ENCODE measurements at places on chromosomes 16 and 17.

- DNase-seq, result peak; percentile 69
These were observed 88.2 kb upstream of the FA2H start for GRCh38 chr16:74862743-74863244.

DNA sequence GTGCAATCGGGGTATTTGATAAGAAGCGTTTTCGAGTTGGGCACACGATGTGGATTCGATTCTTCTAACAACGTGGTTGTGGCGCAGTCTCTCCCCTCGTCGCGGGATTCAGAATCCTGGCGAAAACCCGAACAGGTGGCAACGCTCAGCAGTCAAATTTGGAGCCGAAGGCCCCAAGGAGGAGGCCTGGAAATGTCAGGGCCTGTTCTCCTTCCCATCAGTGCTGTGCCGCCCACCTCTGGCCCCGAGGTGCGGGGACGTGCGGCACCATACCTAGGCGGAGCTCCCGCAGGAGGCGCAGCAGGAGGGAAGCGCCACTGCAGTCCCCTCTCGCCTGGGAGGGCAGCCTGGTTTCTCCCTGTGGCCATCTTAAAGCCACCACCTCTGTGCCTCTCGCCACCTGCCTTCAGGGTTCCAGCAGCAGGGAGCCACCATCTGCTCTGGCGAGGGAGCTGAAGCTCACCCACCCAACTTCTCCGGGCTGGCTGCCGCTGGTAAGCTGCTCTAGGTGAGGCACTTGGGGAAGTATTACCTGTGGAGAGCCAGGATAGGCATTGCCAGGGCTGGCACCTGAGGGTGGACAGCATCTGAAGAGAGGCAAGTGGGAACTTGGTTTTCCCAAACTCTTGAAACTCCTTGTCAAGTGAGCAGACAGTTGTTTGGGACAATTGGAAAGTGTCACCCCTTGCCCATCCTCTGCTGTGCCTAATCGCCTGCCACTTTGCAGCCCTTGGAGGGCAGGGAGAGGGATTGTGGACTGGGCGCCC lies 2.6 kb upstream of the AATF start:
- no peak for DNase-seq

DNA sequence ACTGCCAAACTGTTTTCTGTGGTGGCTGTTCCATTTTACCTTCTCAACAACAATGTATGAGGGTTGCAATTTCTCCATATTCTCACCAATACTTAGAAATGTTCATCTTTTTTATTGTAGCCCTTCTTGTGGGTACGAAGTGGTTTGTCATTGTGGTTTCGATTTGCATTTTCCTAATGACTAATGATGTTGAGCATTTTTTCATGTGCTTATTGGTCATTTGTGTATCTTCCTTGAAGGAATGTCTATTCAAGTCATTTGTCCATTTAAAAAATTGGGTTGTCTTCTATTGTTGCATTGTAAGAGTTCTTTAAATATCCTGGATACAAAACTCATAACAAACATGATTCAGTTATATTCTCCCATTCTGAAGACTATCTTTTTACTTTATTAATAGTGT lies 47.5 kb upstream of the CCL2 start:
- DNase-seq, result no peak

- DNase-seq, result peak; percentile 73
These were observed 1.7 kb downstream of the ARHGDIA start for GRCh38 chr17:81869221-81870130.

GRCh38 chr17:45895304-45895968 lies 1.1 kb downstream of the MAPT start:
- DNase-seq, result peak; percentile 46

DNA sequence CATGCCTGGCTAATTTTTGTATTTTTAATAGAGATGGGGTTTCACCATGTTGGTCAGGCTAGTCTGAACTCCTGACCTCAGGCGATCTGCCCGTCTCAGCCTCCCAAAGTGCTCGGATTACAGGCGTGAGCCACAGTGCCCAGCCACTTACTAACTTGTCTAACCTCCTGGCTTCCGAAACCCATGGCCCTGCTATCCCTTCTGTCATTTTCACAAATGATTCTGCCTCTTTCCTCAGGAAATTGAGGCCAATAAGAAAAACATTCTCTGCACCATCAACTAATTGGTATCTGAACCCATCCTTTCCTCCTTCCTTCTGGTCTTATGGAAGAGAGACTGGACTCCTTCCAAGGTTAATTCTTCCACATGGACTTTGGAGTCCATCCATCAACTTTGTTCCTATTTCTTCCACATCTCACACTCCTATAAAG lies 27.9 kb upstream of the TNRC6A start:
- no peak for DNase-seq

DNA sequence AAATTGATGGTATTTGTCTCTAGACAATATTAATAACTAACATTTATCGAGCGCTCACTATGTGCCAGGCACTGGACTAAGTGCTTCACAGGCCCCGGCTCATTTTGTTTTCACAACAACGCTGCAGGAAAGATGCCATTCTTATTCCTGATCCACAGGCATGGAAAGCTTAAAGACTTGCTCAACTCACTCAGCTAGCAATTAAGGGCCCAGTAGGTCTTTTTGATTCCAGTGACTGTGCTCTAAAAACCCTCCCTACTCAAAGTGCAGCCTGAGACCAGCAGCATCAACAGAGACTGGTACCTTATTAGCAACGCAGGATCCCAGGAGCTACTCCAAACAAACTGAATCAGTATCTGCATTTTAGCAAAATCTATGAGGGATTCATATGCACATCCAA lies 35.3 kb downstream of the CUEDC1 start:
- DNase-seq, result no peak

GRCh38 chr16:4958510-4959438 lies 644 bp downstream of the SEC14L5 start:
- no peak for DNase-seq

DNA sequence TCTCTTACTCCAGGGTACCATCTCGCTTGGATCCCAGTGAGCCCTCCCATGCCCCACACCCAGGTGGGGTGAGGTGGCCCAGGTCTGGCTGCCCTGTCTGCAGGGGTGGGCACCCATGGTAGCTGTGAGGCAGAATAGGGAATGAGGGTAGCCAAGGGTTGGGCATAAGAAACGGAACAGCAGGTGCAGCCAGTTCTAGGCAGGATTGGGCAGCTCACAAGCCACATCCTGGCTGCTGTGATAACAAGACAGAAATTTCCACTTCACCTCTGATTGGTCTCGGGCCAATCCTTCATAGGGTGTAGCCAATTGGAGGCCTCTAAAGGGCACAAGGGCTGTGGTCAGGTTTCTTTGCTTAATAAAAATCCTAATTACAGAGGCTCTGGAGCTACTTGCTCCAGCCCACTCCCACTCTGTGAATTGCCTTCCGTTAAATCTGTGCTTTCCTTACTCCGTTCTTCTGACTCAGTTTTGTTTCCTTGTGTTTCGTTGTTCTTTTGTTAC lies 1.5 kb upstream of the ARHGDIG start:
- peak; percentile 49 for DNase-seq

DNA sequence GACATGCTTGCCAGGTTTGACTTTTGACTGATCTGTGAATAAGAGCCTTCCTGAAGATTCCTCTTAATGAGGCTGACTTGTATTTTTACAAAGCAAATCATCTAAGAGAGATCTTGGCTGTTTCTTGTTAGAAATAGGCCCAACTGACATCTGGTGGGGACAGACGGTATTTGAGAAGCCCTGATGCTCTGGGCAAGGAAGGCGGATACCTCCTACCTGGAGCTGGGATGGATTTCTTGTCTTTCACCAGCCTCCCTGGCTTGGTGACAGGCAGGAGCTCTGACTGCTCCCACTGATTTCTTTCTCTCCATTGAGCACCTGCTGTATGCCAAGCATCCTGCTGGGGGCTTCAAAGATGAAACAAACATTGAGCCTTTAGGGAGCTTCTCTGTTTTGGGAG lies 40.4 kb downstream of the AKAP1 start:
- no peak for DNase-seq

DNA sequence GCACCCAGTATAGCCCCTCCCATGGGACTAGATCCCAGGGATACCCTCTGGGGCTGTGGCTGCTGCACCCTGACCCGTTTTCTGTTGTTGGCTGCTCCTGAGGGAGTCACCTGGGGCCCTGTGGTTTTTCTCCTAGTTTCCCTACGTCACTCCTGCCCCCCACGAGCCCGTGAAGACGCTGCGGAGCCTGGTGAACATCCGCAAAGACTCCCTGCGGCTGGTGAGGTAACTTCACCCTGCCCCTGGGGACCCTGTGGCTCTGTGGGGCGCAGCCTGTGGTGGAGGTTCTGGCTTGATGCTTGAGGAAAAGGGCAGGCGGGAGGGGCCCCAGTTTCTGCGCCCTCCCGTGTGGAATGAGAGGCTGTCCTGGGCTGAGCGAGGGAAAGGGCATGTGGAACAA lies 27.2 kb downstream of the MGRN1 start:
- DNase-seq, result no peak

DNA sequence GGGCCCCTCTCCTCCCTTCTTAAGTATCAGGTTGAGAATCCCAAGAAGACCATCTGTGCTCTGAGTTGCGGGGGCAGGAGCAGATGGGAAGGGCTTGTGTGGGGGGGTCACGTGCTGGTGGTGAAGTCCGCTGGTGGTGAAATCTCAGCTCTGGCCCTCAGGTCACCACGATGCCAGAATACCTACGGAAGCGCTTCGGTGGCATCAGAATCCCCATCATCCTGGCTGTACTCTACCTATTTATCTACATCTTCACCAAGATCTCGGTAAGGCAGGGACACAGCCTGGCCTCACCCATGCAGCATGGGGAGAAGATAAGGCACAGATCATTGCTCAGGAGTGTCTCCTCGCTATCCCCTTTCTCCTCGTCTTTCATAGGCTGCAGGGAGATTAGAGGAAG lies 29.7 kb downstream of the SLC5A11 start:
- no peak for DNase-seq

GRCh38 chr16:14963281-14964173 lies 11.3 kb upstream of the PDXDC1 start:
- DNase-seq, result no peak

- DNase-seq, result peak; percentile 65
These were observed 1.3 kb upstream of the PCGF2 start for GRCh38 chr17:38749223-38750043.

- no peak for DNase-seq
These were observed 75.1 kb downstream of the FOXL1 start for GRCh38 chr16:86653285-86654006.

- DNase-seq, result no peak
These were observed 70.5 kb downstream of the SOX9 start for GRCh38 chr17:72191356-72191755.

GRCh38 chr17:79808763-79809529 lies 12.1 kb upstream of the CBX8 start:
- DNase-seq, result peak; percentile 88

DNA sequence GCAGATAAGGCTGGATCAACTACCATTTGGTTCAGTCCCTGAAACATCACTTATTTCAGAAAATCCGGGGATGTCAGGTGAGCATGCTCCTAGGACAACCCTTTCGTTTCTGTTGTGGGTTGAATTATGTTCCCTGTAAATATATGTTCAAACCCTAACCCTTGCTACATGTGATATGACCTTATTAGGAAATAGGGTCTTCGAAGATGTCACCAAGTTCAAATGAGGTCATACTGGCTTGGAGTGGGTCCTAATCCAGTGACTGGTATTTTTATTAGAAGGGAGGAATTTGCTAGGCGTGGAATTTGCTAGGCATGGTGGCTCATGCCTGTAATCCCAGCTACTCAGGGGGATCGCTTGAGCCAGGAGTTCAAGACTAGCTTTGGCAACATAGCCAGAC lies 21.3 kb downstream of the SNX20 start:
- DNase-seq, result no peak

DNA sequence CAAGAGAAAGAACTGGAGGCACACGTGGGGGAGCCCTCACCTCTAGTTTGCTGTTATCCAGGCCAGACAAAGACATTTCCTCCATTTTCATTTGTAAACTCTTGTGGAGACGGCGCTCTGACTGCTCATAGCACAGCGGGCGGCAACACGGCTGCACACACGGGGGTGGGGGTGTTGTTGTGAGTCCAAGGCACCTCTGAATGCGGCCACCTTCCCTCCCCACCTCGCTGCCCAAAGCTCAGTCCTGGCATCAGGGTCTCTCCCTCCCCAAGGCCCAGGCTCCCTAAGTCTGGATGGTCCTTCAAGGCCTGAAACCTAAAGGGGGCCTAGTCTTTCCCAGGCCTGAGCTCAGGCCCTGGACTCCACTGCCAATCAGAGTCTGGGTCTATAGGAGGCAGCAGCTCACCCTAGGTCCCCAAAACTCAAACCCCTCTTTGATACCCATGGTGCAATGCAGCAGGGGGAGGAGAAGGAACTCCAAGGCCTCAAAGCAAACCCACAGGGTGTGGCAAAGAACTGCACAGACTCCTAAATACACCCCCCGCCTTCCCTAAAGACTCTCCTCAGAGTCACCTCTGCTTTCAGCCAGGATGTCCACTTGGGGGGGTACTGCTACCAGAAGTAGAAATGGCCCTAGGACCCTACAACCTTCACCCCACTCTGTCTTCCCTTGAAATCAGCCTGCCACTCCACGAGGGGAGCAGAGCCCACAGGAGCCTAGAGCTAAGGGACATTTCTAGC lies 1.5 kb downstream of the ATXN7L3 start:
- no peak for DNase-seq

- DNase-seq, result no peak
These were observed 69.0 kb upstream of the GNAO1 start for GRCh38 chr16:56122251-56122650.

DNA sequence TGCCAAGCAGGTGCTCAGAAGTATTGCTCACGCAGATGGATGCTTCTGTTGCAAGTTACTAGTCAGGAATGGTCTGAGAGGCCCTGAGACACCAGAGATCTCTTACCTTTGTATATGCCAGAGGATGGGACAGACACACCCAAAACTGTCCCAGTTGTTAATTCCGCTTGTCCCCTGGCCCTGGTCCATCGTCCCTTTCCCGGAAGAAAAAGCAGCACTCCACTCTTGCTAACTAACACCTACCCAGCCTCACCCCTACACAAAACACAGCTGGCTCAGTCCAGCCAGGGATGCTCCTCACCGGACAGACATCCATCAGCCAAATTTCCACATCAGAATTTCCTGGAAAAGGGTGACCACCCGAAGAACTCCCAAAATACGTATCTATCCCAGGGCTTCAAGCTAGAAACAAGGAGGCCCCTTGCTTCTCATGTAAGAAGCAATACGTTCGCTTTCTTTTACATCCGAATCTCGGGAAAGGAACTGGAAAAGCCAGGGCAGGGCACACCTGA lies 2.0 kb downstream of the GAS7 start:
- no peak for DNase-seq
